Thoracic aorta (tissue), 2 donors: ENCODE measurements at places on chromosomes 6 and 20. TPM values are rescaled to one million over a fixed set of nuclear protein-coding genes. Genes with fewer than 3 reads are reported as not detected.

Gene EDN1
- total RNA-seq: 6.5 TPM

Gene PAX1
- not detected for total RNA-seq

Gene CGA
- total RNA-seq: not detected

Gene SCUBE3
- 75.6 TPM for total RNA-seq

Gene RNASET2
- 82.7 TPM for total RNA-seq
